ENCODE measurements at places on chromosomes 1 and 21.

- no peak for DNase-seq
Measured at GRCh38 chr1:100786870-100787269, 67.3 kb downstream of the VCAM1 start.

- DNase-seq: no peak
Measured at GRCh38 chr1:236289492-236290131, 7.9 kb upstream of the ERO1B start.

DNA sequence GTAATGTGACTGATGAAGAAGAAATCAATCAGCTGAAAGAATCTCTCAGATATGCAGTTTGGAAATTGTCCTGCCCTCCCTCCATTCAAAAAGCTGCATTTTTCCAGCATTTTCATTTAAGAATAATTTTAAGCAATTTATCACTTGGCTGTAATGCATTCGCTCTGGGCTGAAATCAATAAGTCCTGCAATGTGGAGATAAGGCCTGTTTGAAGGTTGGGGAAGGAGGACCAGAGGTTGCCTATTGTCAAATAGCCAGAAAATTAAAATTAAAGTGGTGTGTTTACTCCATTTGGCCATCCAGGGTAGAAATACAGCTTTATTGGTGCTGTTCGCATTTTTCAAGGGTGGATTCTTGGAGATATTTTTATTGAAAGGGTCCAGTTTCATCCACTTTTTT is 187.6 kb upstream of the NFIA start:
- DNase-seq: no peak

DNA sequence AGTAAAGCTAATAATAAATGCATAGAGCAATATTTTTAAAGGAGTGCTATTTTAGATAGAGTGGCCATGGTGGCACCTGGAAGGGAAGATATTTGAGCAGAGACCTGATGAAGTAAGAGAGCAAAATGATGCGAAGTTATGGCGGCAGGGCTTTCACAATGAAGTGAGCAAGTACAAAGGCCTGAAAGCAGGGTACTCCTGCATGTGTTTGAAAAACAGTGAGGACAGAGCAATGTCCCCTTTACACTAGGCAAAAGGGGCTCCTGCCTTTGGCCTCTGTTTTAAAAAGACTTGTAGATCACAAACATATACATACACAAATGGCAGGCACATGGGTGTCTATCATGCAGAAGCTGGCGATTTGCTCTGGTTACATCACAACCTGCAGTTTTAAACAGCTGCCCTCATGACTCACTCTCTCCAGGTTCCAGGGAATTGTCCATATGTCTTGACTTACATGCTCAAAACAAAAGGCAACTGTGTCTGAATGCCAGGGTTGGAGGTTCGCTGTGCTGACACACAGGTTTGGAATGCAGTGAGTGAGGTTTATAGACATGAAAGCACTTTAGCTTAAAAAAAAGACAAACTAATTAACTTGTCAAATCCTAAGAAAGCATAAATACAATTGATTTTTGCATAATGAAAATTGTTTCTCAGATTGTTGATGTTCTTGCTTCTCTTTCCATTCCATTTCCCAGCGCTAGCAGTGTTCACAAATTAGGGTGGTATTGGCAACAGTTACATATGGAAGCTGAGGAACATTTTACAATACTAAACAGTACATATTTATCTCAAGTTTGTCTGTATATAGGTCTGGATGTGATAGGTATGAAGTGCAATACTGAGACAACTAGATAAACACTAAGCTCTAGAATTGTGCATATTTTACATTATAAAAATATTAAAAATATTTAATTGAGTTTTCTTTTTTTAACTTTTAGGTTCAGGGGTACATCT is 313.9 kb downstream of the BARHL2 start:
- no peak for DNase-seq

DNA sequence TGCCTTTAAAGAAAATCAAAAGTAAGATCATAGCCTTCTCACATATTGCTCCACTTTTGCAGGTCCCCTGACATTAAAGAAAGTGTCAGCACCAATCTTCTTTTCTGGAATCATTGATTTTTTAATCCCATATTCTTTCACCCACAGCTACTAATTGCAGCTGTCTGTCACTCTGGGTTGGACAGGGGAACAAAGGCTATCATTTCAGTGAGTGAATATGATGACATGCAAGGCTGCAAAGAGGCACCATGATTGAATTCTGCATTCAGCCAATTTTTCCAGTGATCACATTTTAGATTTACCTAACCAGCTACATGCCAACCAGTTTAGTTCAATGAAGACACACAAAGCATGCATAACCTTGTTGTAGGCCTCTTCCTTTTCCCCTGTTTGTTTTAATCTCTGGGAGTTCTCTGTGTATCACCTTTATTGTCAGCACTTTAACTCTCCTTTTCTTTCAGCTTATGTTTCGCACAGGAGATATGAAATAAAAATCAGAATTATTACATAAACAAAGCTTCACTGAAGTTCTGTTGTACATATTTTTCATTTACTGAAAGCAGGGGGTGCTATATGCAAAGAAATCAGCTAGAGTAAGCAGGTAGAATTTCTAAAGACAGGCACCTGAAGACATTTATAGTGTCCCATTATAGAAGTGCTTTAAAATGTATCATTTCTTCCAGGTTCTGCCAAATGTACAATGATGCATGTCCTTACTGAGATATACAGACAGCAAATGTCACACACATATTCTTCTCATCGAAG is 584.8 kb downstream of the PLA2G4A start:
- DNase-seq: no peak

DNA sequence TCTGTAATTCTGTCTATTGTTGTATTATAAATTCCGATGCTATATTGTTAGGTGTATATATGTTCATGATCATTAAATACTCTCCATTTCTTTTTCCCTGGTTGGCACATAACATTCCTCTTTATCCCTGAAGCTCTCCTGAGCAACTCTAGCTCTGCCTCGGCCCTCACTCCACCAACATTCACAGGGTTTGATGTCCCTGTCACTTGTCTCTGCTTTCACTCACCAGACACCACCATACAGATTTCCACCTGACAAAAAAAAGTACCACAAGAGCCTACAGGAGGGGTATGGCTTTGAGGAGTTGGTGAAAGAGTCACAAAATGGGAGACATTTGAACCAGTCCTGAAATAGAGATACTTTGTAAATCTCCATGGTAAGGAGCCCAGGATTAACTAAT is 8.8 kb upstream of the TSPEAR start:
- DNase-seq: no peak

DNA sequence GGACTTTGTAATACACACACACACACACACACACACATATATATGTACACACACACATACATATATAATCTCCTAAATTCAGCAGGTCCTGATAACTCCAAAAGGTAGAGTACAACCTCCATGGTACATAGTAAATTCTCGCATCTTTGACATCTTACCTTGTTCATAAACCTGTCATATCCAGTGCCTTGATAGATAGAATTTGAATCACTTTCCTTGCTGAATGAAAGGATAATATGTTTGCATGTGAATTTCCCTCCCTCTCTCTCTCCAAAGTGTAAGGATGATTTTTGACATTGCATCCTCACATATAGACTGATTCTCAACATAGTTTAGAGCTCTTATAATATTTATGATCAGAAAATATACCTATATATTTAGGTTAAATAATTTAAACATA is 567.1 kb upstream of the ADGRL2 start:
- DNase-seq: no peak

DNA sequence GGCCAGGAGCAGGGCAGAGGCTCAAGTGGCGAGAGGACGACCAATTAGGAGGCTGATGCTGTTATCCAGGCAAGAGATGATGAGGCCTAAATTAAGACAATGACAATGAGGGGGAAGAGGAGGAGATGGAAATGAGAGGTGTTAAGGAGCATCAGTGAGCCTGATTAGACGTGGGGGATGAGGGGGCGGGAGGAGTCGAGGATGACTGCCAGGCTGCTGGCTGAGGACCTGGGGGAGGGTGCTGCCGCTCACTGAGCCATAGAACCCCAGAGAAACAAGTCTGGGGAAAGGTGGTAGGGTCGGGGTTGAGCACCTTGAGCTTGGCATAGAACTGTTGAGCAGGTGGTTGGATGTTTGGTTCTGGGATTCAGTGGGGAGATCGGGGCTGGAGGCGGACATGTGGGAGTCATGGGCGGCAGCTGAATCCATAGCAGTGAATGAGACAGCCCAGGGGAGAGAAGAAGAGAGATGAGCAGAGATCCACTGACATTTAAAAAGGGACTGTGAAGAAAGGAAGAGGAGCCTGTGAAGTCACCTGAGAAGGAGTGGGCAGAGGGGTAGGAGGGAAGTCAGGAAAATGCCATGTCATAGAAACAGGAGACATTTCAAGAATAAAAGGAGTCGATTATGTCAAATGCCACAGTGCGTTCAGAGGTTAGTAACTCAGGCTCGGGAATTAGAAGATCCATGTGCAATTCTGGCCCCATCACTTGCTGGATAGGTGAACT is 28.5 kb downstream of the DLGAP3 start:
- DNase-seq: no peak

- DNase-seq: peak; percentile 75
Measured at GRCh38 chr1:113784104-113784779, 25.0 kb upstream of the PHTF1 start.

GRCh38 chr1:229102741-229103391 is 168.0 kb upstream of the RAB4A start:
- no peak for DNase-seq

DNA sequence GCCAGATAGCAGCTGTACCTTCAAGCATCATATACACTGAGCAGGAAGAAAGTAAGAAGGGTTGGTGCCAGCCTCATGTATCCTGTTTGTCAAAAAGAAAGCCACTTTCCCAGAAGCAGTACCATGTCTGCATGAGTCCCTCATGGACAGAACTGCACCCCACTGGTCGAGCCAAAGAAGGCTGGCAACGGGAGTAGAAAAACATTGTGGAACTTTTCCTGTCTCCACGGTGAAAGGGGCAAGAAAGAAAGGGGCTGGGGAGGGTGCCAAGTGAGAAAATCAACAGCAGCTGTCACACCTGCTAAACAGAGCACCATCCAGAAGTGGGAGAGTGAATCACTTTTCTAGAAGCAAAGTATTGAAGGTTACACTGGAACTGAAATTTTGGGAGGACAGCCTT is 621.7 kb downstream of the LMO4 start:
- DNase-seq: no peak

DNA sequence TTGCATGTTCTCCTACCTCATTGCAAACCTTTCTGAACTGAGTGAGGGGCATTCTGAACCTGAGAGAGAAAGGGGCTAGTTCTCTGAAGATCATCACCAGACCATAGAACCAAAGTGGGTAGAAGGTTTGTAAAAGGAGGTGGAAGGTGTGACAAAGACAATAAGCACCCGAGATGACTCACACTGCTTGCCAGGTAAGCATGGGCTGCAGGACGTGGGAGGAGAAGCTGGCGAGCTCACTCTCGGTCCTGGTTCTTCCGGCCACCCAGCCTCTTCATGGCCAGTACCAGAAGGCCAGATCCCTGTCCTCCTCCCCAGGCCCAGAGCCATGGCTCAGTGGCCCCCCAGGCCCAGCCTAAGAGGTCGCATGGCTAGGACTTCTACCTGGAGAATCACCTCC is 128.3 kb downstream of the TMEM53 start:
- no peak for DNase-seq

DNA sequence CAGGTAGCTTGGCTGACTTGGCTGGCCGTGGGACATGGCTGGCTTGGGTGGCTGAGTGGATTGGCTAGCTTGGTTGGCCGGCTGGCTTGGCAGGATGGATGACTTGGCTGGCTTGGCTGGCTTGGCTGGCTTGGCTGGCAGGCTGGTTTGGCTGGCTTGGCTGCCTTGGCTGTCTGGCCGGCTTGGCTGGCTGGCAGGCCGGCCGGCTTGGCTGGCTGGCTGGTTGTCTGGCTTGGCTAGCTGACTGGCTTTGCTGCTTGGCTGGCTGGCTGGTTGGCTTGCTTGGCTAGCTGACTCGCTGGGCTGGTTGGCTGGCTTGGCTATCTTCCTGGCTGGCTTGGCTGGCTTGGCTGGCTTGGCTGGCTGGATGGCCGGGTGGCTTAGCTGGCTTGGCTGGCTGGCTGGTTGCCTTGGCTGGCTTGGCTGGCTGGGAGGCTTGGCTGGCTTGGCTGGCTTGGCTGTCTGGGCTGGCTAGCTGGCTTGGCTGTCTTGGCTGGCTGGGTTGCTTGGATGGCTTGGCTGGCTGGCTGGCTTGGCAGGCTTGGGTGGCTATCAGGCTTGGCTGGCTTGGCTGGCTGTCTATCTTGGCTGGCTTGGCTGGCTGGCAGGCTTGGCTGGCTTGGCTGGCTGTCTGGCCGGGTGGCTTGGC is 129.7 kb upstream of the FAM72C start:
- peak; percentile 1 for DNase-seq

- DNase-seq: no peak
Measured at GRCh38 chr1:68814067-68814466, 317.2 kb upstream of the DEPDC1 start.

GRCh38 chr1:151036356-151036755 is at the start of gene BNIPL:
Gene BNIPL (plus strand): TSS chr1:151036586. CDS start chr1:151036726, 140 bp downstream.
- DNase-seq: no peak

GRCh38 chr21:16587681-16588375 is 858.0 kb downstream of the USP25 start:
- DNase-seq: no peak

DNA sequence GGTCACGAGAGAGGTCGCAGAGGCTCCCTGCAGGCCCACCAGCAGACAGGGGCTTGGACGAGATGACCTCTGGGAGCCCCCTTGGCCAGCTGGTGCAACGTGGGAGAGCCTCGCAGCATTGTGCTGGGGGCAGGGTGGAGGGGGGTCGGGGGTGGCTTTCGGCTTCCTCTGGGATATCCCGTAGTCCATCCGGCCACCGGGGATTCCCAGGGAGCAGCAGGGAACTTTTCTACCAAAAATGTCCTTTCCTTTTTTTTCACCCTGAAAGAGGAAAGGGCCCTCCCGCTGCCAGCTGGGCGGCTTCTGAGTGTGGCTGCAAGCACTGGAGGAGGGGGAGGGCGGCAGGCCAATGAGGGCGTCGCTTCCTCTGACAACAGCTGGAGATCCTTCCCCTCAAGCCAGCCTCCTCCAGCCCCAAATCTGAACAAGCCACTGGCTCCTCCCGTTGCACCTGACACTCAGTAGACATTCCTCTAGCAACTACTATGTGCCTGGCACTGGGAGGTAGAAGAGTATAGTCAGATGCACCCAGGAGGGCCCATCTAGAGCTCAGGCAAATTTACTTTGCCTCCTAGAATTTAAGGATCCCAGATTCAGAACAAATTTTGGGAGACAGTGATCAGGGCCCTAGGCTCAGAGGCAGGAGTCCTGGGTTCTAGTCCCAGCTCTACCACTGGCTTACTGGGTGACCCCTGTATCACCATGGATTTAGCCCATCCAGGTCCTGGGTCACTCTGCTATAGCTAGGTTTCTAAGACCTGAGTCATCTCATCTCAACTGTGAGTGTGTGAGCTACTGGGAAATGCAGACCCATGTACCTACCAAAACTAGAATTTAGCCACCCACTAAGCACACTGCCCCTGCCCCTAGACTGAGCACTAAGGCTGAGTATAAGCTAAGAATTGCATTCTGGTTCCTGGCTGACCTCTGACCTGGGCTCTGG is 2.7 kb downstream of the MOB3C start:
- peak; percentile 85 for DNase-seq

GRCh38 chr1:208044589-208045462 is 133.9 kb upstream of the CD34 start:
- no peak for DNase-seq

- no peak for DNase-seq
Measured at GRCh38 chr1:75174031-75174760, 40.0 kb downstream of the LHX8 start.
